Activated CD8-positive, alpha-beta memory T cell treated with anti-CD3 and anti-CD28 coated beads for 4 hours (primary cell): ENCODE measurements at places on chromosomes 3 and 15.

DNA sequence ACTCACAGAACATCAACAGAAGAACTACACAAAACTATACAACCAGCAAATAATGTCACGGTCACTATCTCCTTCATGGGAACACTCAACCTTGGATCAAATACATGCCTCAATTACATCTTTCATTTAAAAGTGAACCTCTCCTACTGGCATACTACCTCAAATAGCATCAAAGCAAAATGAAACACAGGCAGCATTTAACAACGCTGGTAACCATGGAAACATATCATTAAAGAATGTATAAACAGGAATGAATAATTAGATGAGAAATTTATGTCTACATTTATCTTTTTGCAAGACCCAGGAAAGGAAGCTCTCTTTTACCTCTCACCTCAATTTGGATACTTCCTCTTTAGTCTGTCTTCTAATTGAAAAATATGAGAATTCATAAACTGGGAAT, 172.4 kb downstream of the SPATA16 start:
- no peak for DNase-seq

DNA sequence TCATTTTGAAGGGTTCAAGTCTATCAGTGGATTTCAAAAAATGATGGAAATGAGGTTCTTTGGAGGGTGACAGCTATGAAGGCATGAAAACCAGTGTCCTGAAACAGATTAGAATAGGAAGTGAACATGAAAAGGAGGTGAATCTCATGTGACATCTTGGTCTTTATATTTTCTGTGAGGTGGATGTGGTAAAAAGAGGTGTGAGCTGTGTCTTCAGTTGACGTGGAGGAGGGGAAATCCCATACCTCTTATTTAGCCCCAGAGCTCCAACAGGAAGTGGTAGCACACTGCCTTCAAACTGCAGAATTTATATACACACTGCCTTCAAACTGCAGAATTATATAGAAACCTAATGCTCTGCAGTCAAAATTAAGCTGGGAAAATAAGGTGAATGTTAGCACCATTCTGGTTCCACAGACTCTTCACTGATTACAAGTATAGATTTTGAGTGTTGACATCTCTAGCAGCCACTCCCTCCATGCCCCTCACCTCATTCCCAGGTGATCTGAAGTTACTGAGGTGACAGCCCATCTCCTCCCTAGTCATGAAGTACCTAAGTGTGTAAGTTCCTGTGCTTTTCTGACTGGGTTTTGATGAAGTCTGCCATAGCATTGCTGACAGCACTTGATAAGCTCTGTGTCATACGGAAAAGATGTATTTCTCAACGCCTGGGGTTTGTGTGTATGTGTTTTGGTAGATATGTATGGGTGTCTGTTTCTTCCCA, 2.7 kb downstream of the RAB8B start:
- peak; percentile 32 for DNase-seq

DNA sequence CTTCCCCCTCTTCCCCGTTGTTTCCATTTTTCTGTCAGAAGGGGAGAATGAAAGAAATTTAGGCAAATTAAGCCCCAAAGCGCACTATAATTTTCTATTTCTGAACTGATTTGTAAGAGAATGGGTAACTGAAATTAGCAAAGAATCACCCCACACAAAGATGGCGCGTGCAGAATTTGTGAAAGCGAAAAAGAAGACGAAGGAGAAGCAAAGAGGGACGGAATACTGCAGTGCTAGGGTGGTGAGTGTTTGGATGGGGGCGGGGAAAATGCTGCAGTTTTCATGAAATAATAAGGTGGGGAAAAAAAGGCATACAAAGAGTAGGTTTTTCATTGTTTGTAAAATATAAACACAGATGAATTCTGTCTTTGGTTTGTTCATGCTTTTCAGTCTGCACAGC, 4.6 kb upstream of the CTNNB1 start:
- no peak for DNase-seq

GRCh38 chr15:25501828-25502446, 63.1 kb upstream of the UBE3A start:
- no peak for DNase-seq

DNA sequence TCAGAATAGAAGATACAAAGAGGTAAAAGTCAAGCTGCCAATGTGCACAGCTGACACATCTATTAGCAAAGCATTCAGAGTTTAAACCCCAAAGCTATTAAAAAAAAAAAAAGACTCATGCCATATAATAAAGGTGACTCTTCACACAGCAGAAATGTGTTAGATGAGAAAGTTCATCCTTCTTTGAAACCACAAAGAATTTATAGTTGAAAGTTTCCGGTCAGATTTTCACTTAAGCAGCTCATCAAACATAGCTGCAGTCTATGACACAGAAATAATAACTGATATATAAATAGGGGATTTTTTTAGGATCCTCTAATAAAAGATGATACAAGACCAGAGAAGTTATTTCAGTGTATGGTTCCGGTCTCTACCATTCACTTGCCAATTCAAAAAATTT, 76.6 kb downstream of the WWTR1 start:
- DNase-seq, result no peak

DNA sequence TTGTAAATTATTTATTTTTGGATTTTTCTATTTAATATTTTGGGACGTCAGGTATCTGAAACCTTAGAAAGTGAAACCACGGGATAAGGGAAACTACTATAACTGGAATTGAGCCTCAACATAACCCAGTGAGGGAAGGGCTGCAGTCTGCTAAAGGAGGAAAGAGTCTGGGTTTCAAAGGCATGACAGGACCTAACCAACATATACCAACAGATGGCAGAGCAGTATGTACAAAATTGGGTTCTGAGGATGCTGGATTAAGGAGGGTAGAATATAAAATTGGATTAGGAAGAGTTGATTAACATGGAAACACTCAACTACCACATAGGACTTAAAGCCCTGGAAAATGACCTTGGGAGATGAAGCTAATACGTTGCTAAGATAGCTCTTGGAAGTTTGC, 603.5 kb downstream of the MECOM start:
- no peak for DNase-seq

GRCh38 chr3:102460579-102460978, 25.8 kb downstream of the ZPLD1 start:
- DNase-seq, result no peak

- DNase-seq, result no peak
Measured at GRCh38 chr3:28982906-28983305, 298.0 kb upstream of the RBMS3 start.

- DNase-seq, result no peak
Measured at GRCh38 chr3:58888087-58888486, 161.7 kb downstream of the CFAP20DC start.

DNA sequence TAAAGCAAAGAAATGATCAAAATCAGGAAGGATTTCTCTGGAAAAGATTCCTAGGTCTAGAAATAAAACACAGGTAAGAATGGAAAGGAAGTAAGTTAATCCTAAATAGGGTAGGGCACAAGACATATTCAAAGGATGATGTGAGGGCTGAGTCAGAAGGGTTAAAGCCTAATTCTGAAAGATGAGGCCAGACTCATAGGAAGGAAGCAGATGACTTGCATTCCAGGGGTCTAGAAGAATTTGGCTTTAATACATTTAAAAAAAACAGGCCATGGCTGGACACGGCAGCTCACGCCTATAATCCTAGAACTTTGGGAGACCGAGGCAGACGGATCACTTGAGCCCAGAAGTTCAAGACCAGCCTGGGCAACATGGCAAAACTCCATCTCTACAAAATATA, 3.2 kb downstream of the SSR3 start:
- no peak for DNase-seq

- no peak for DNase-seq
Measured at GRCh38 chr3:26989037-26989436, 366.5 kb downstream of the LRRC3B start.

DNA sequence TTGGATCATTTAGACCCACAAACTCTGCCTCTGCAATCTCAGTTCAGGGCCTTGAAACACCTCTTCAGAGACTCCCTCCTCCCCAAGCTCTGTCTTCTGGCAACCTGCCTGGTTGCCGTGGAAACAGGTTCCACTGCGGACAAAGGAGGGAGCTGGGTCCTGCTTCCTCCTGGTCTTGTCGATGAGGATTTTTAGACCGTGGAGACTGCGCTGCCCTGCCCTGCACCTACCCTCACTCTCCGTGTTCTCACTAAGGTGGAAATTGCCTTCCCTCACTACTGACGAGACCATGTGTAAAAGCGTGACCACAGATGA, at the start of gene RTP1:
RTP1 (plus strand) TSS at position 152 of the 315 bp plus-strand sequence; CDS start at position 182, 30 bp downstream.
- no peak for DNase-seq

GRCh38 chr3:25096536-25096935, 331.5 kb upstream of the RARB start:
- no peak for DNase-seq

DNA sequence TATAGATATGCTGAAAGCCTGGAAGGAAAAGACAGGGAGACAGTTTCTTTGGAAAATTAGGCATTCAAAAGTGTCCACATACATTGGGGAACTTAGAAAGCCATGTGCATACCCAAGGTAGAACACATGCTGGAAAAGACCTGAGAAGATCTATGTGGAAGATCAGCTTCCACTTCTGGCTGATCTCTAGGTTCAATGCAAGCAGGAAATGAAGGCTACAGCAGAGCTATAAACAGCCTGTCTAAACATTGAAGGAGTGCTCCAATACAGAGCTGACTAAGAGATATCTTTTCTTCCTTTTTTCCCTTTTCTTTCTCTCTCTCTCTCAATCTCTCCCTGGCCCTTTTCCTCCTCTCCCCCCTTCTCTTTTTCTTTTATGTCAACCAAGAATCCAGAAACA, 73.6 kb upstream of the TCF12 start:
- DNase-seq, result no peak

DNA sequence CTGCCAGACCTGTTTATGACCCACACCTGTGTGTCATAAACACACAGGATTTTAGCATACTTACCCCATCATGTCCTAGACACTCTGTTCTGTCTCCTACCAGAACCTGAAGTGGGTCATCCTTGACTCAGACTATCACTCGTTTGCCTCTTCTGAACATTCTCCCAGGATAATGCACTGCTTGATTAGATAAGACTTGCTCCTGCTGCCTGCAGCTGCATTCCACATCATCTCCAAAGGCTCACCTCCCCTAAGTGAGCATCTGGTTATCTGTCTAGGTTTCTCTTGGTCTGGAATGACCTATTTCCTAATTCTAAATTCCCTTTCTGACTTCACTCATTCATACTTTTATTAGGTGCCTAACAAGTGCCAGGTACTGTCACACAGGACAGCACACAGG, 332.1 kb downstream of the NTRK3 start:
- no peak for DNase-seq

DNA sequence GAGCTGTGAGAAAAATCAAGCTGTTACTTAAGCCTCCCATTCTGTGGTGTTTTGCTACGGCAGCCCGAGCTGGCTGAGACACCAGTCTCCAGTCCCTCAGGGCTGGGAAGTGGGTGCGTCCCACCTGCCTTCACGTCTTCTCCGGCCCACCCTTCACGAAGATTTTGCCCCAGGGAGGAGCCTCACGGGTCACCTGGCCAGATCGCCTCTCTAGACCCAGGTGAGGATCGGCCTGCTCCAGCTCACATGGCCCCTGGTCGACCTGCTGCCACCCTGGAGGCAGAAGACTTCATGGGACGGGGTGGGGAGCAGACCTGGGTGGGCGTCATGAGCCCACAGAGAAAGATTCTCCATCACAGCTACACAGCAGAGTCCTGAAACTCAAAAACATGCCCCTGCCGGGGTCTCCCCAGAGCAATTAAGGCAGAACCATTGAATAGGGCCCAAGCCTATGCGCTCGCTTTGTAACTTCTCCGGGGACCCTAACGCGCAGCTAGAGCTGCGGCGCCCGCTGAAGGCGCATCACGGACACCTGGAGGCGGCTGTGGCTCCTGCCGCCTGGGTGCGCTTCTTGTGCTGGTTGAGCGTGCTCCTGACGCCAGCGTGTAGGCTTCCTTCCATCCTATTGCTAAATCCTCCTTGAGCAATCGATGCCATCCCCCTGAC, 92.6 kb upstream of the ALDH1A3 start:
- DNase-seq, result no peak

- no peak for DNase-seq
Measured at GRCh38 chr15:81633889-81634288, 259.9 kb upstream of the TMC3 start.

DNA sequence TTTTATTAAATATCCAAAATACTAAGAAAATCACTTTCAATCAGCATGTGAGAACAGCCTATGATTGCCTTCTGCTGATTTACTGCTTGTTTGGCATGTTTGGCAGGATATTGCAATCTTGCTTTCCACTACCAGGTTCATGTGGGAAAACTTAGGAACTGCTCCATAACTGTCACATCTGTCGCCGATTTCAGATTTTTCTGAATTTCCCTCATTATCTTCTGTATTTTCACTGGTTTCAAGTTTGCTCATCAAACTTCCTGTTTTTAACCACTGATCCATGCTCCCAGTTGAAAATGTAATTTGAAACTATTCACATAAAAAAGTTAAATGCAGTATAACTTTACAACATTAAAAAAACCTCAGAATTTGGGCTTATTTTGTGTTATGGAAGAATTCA, 93.0 kb downstream of the NFKBIZ start:
- DNase-seq, result no peak

- DNase-seq, result no peak
Measured at GRCh38 chr3:141828890-141829289, 47.6 kb upstream of the ATP1B3 start.

- no peak for DNase-seq
Measured at GRCh38 chr3:16515885-16516420, 2.5 kb upstream of the RFTN1 start.

DNA sequence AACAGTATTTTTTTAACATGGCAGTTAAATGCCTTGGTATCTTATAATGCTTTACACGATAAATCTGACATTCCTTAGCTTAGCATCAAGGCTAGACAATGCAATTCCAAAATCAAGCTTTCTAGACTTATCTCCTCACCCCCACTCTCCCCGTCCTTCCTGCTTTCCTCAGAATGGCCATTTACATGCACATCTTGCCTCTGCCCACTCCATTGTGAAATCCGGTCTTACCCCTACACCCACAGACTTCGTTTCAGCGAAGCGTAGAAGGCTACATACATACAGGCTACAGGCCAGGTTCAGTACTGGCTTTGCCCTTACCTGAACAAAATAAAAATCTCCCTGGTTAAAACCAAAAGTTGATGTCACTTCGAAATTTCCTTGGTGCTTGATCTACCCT, 58.6 kb upstream of the SLC12A8 start:
- no peak for DNase-seq

DNA sequence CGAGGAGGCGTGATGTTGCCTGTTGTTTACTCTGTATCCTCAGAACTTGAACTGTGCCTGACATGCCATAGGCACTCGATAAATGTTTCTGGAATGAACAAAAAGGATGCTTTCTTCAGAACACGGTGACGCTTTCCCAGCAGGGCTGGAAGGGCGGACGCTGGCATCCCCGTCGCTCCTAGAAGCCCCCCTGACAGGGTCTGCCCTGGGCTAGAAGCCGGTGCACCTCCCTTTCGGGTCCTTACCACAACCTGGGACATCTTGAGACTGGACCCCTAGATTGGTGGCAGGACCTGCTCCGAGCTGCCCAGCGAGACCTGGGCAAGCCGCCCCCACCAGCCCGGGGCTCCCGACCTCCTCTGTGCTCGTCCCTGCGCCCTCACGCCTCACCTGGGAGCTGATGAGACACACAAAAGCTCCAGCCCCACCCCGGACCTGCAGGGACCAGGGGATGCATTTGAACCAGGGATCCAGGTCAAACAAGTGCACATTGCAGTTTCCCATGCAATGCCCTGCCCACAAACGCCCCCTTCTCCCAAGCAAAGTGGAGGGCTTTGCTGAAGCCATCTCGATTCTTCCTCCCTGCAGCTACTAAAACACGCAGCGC, 131.2 kb upstream of the MEF2A start:
- DNase-seq, result no peak

- DNase-seq, result no peak
Measured at GRCh38 chr3:38168151-38169026, 3.1 kb downstream of the OXSR1 start.
